ENCODE measurements at places on chromosomes 4 and X. TPM values are rescaled to one million over a fixed set of nuclear protein-coding genes. Genes with fewer than 3 reads are reported as not detected.

The ARHGAP6 gene
- total RNA-seq = 3.8 TPM

The YY2 gene
- total RNA-seq = 0.46 TPM

The FGF16 gene
- total RNA-seq = 0.24 TPM

The NXF2 gene
- total RNA-seq = not detected

The PASD1 gene
- total RNA-seq = not detected

The LIMCH1 gene
- 294 TPM for total RNA-seq

The PDGFC gene
- total RNA-seq = 12.6 TPM

The VEGFC gene
- total RNA-seq = 6.0 TPM

The TRIM61 gene
- total RNA-seq = 2.2 TPM

The DGAT2L6 gene
- total RNA-seq = not detected

The ENPP6 gene
- total RNA-seq = 0.11 TPM

The TLR2 gene
- 4.4 TPM for total RNA-seq

The AVPR2 gene
- total RNA-seq = 3.2 TPM

The SMR3B gene
- total RNA-seq = not detected

The ALB gene
- total RNA-seq = not detected

The FBXW7 gene
- 55.9 TPM for total RNA-seq

The JAKMIP1 gene
- not detected for total RNA-seq

- no peak for DNase-seq
Measured at GRCh38 chr4:184861047-184861446, 35.3 kb upstream of the ACSL1 start.

DNA sequence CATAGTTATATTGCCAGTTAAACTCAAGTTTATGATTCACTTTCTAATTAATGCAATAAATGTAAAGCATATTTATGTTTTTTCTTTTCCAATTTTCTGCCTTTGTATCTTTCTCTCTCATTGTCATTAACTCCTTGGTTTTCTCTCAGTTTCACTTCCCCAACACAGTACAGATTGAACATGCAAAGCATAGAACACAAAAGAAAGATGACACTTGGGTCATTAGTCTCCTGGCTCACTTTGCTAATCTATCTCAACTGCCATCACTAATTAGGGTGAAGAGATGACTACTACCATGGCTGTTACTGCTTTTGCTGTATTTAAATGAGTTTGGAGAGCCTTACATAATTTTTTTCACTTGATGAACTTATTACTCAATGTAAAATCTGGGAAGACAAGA lies 12.3 kb upstream of the NAA11 start:
- DNase-seq = no peak

GRCh38 chr4:71602289-71602900 lies 181.5 kb downstream of the GC start:
- no peak for DNase-seq

- no peak for DNase-seq
Measured at GRCh38 chr4:154562697-154563254, at the start of gene FGB. Gene FGB (plus strand): TSS chr4:154563011. CDS start chr4:154563019, 8 bp downstream.

- no peak for DNase-seq
Measured at GRCh38 chr4:156547439-156547838, 424.2 kb downstream of the PDGFC start.

- DNase-seq = no peak
Measured at GRCh38 chr4:187071946-187072600, 348.4 kb upstream of the FAT1 start.

DNA sequence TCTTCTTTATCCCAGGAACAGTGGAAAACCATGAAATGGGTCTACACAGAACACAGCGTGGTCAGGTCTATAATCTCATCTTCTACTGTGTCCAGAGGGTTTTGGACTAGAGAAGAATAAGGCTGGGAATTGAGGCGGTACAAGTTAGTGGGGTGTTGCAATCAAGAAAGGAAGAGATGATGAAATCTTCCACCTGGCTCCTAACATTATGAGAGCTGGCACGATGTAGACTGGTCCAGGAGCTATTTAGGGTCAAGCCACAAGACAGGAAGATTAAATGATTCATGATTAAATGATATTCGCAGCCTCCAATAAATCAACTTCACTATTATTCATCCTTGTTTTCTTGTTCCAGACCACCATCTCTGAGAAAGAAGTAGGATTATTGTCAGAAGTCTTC lies 88.0 kb downstream of the ARSF start:
- no peak for DNase-seq

GRCh38 chrX:134374294-134374693 lies 85.7 kb upstream of the HPRT1 start:
- no peak for DNase-seq

DNA sequence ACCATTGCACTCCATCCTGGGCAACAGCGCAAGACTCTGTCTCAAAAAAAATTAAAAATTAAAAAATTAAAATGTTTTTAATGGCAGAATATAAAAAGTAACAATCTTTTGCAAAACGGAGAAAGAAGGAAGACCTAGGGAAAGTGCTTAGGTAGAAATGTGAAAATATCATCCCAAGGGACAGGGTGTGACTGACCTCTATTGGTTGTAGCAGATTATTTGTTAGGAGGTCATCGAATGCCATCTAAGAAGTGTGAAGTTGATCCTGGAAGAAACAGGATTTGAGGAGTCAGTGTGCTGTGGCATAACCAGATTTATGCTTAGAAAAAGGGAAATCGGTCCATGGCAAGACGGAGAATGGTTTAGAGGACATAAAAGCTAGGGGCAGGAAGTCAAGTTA lies 18.1 kb upstream of the C4orf36 start:
- DNase-seq = no peak

DNA sequence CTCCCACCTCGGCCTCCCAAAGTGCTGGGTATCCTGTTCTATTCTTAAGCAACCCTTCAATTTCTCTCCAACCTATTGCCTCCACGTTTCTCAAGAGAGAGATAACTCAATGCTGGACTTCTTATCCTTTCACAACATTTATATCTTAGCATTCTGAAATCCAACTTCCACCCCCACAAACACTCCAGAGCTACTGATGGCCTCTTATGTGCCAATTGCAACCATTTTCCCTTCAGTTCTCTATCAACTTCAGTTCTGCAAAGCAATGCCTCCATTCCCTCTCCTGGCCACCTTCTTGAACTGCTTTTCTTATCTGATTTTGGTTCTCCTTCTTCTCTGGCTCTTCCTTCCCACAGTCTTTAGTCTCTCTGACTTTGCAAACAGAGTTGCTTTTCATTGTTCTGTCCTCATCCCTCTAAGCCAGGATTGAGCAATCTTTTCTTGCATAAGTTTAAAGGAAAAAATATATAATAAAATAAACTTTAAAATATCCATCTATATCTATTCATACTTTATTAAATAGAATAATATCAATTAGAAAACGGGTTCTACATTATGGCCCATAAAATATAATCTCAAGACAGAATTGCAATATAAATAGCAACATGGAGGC lies 3.6 kb upstream of the STBD1 start:
- no peak for DNase-seq

DNA sequence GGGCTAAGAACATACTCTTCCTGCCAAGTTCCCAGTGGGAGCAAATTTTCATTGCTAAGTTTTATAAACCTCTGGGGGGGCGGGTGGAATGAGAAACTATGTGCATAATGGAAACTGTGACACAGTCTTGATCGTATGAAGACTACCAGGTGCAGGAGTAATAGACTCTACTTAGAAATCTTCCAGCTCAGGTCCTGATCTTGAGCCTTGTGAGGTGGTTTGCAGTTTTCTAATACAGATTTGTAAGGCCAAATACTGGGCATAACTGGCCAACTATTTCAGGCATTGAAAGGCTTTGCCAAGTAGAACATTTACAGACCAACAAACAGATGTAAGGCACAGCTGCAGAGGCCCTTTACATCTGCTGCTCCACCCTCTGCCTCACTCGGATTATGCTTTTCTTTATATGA lies 89.7 kb upstream of the CBR4 start:
- no peak for DNase-seq

DNA sequence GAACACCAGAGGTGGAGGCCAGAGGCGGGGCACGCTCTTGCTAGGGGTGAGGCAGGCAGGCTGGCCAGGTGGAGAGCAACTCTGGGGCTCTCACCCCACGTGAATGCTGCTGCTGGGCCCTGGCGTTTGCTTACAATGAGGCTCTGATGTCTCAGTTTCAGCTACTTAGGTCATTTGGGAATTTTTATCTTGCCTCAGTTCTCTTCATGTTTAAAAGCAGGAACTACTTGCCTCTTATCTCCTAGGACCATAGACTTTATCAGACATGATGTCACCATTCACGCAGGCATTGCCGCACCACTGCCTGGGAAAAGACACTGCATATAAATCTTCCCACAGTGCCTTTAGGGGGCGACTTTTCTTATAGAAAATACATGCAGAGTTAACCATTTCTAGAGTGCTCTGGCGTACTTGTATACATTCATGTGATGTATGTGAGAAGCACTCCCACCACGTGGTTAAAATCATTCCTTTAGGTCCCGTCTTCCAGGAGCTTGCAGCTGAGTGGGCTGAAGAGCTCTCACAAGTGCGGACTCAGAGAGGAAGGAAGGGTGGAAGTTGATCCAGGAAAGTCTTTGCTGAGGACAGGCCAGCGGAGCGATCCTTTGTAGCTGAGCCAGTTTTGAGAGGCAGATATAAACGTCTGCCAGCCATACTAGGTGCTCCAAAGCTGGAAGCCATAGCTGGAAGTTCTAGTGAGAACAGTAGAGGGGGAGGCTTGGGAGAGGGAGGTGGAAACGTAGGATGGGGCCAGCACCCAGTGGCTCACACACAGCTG lies 84.3 kb upstream of the CLDN34 start:
- DNase-seq = no peak

DNA sequence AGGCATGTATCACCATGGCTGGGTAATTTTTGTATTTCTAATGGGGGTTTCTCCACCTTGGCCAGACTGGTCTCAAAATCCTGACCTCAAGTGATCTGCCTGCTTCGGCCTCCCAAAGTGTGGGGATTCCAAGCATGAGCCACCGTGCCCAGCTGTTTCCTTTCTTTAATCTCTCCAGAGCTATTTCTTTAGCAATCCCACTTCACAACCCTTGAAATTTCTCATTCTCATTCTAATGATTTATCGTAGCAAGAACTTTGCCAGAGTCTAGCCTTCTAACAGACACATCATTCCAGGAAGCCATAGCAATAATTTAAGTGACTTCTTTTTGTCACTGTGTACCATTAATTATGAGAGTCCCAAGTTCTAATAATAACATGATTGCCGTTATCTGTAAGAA lies 68.6 kb downstream of the RXFP1 start:
- DNase-seq = no peak

GRCh38 chr4:3686753-3687152 lies 79.4 kb upstream of the ADRA2C start:
- no peak for DNase-seq

- no peak for DNase-seq
Measured at GRCh38 chr4:112968451-112969159, 80.8 kb upstream of the ANK2 start.

- no peak for DNase-seq
Measured at GRCh38 chrX:113759422-113759821, 824.5 kb upstream of the HTR2C start.

DNA sequence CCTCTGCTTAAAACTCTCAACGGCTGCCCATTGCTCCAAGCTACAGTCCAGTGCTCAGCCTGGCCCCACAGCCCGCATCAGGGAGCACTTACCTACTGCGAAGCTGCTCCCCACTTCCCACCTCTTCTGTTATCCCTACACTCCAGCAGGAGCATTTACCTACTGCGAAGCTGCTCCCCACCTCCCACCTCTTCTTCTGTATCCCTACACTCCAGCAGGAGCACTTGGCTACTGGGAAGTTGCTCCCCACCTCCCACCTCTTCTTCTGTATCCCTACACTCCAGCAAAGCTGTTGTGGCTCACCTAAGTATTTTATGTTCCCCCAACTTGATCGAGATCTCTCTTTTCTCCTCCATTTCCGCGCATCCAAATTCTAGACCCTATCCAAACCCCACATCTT lies 563.3 kb upstream of the ZFP42 start:
- DNase-seq = no peak

- no peak for DNase-seq
Measured at GRCh38 chr4:75769036-75769435, 44.7 kb downstream of the USO1 start.

- no peak for DNase-seq
Measured at GRCh38 chr4:113825272-113825671, 63.7 kb upstream of the CAMK2D start.

DNA sequence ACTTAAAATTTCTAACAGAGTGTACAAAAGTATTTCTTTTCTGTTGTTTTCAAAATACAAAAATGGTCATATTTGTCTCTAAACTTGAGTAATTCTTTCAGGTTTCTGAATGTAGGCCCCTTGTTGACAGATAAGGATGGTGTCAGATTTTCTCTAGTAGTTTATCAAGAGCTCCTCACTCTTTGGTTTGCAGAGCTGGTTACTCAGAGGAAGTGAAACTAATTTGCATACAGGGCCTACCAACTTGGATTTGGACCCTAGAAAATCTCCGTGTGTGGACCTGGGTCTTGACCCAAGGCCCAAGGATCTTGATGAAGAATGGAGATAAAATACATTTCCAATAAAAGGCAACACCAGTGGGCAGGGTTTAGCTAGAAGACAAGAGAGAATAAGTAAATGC lies 433 bp upstream of the ADH6 start:
- DNase-seq = no peak

DNA sequence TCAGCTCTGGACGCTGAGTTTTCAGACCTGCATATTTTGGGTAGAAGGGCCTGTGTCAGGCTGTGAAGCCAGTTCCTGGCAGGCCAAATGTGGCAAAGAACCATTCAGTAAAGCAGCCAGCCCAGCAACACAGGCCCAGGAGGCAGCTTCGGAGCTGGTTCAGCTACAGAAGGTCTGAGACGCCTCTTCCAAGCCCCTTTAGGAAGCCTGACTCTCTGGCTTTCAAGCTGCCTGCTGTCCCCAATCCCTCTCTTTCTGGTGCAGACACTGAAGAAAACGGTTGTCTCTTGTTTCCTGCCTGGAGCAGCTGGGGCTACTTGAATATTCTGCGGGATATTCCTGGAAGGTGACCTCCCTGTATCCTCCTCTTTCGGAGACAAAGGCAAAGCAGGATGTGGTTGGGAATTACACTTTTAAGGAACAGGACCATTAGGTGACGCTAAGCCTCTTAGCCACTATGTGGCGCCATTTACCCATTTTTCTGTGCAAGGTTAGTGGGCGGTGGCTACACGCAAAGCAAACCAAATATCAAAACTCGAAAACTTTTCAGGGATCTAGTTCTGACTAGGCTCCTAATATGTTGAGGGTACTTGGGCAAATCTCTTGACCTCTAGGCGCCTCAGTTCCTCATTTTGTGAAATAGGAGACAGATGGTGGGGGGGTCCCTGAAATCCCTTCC lies 47.2 kb upstream of the LAS1L start:
- no peak for DNase-seq

- peak; percentile 76 for DNase-seq
Measured at GRCh38 chr4:155667568-155668511, 1.2 kb downstream of the GUCY1A1 start.

DNA sequence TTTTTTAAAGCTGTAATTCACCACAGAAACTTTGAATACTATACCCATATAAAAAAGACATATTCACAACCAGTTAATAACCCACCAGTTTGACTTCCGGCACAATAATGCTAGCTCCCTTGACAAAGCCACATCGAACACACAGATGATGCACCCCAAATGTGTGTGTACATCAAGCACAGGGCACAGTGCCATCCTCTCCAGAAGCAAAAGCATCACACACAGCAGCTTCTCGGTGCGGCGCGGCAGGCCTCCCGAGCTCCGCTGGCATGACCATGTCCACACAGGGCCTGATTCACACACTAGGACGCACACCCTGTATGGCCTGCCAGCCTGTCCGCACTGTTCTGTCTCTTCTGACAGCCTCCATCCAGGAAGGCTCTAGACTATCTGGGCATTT lies 88.0 kb downstream of the LEF1 start:
- DNase-seq = no peak

- no peak for DNase-seq
Measured at GRCh38 chr4:128385683-128386304, 98.2 kb upstream of the PGRMC2 start.
